Germinal center (tissue), 1 donor: ENCODE measurements at places on chromosomes 1 and 21.
A peak's percentile ranks its signal among the peaks of the same experiment; 100 is the strongest.

GRCh38 chr21:46455575-46456385, 2.9 kb upstream of the DIP2A start:
- DNase-seq, result no peak

GRCh38 chr1:8495928-8496401, 178.1 kb downstream of the SLC45A1 start:
- no peak for DNase-seq

DNA sequence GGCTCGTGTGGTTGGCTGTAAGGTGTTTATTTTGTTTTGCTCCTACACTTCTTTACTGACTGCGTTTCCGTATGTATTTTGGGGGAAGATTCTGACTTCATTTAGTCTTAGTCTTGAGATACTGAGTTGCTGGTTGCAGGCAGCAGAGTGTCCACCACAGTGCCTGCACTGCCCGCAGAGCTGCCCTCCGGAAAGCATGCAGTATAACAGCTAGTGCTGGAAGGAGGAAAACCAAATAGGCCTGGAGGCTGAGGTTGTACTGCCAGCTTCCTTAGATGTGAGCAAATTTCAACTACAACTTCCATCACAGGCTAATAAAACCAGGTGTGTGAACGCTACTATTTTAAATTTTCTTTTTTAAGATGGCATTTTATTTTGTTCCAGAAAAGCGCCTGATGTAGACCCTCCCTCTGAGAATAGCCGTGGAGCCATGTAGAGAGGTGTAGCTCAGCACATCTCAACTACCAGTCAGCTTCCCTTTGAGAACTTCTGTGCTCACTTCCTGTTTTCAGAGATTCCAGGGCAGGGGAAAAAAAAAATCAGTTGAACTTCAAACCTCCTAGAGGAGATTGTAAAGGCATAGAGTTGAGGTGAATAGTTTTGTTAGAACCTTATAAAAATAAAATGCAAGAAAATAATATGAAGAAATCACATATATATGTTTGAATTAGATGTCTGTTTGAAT, 17.6 kb downstream of the LMO4 start:
- DNase-seq, result no peak

DNA sequence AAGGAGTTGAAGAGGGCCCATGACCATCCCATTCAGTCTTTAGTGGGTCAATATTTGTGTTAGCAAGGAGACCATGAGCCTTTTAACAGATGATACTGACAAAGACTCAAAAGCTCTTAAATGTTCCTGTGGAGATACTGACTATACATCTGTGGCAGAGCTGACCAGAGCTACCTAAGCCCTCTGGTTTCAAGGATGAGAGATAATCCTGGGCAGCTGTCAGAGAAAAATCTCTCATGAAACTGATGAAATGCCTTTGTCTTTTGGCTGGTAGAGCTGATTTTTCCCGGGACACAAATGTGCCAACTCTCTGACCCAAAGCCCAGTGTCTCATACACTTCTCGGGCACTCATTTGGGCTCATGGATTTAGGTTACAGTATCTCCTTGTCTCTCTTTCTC, 100.9 kb downstream of the XCL2 start:
- DNase-seq, result no peak

GRCh38 chr1:42463921-42464320, 835 bp downstream of the CCDC30 start:
- DNase-seq, result no peak

DNA sequence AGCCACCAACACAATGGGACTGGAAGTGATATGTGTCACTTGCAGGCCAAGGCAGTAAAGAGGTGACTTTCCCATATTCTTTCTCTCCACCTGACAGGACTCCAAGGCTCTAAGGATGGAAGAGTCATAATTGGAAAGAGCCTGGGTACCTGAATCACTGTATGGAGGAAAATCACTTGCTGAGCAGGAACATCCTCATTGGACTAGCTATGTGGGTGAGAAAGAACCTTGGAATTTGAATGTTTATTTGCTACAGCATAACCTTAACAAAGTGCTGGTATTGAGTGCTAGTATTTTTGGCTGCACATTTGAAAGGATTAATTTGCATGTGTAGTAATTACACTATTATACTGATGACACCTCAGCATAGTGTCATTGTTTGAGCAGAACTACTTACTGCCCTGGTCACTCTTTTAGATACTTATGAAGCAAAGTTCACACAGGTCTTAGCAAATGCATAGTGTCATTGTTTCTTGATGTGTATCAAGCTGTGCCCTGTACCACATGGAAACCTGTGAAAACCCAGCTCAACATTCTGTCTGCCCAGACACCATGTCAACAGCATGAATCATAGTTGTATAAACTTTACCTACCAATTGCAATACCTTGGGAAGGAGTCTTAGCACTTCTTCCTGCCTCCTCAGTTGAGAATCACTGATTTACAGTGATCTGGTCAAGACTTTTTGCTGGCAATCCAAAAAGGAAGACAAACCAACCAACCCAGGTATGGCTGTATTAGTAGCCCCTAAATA, 5.1 kb upstream of the S100A10 start:
- no peak for DNase-seq

- DNase-seq, result no peak
Measured at GRCh38 chr1:118973032-118973431, 15.1 kb downstream of the TBX15 start.

DNA sequence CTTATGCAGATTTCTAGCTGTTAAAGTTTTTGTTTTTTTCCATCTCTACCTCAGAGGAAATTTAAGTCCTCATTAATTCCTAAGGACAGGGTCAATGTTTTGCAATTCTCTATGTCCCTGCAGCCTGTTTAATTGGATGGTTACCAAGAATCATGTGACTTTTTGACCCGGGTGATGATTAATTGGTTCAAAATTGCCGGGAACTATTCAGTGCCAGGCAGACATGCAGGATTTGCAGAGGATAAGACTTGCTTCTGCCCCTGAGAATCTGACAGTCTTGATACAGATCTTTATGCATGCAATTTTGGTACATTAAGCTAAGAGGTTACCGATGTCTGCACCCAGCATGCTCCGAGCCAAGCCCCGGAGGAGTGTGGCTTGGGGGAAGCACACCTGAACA, 87.9 kb downstream of the PLPP3 start:
- DNase-seq, result no peak

- DNase-seq, result no peak
Measured at GRCh38 chr1:179548666-179549367, 26.9 kb downstream of the NPHS2 start.

DNA sequence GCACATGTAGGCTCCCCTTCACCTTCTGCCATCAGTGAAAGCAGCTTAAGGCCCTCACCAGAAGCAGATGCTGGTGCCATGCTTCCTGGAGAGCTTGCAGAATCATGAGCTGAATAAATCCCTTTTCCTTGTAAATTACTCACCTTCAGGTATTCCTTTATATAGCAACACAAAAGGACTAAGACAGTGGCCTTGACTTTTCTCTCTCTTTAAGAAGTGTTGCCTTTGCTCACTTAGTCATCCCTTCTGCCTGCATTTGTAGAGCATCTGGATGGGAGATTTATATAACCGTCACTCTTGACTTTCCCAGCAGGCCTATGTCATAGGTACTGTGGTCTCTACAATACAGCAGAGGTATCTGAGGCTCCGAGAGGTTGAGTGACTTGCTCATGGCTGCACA, 3.7 kb downstream of the PCSK9 start:
- no peak for DNase-seq

- DNase-seq, result no peak
Measured at GRCh38 chr1:212346601-212347000, 61.4 kb downstream of the PPP2R5A start.

GRCh38 chr1:21212126-21212525, 35.4 kb upstream of the EIF4G3 start:
- no peak for DNase-seq

- DNase-seq, result no peak
Measured at GRCh38 chr1:94160811-94161210, 39.9 kb upstream of the ABCA4 start.

GRCh38 chr1:197399755-197400521, 131.9 kb downstream of the CRB1 start:
- peak; percentile 13 for DNase-seq

- DNase-seq, result no peak
Measured at GRCh38 chr1:206535853-206536188, 28.5 kb downstream of the RASSF5 start.

- no peak for DNase-seq
Measured at GRCh38 chr1:53621144-53621543, 117.8 kb downstream of the GLIS1 start.

- DNase-seq, result no peak
Measured at GRCh38 chr1:48649880-48650279, 126.8 kb downstream of the BEND5 start.

DNA sequence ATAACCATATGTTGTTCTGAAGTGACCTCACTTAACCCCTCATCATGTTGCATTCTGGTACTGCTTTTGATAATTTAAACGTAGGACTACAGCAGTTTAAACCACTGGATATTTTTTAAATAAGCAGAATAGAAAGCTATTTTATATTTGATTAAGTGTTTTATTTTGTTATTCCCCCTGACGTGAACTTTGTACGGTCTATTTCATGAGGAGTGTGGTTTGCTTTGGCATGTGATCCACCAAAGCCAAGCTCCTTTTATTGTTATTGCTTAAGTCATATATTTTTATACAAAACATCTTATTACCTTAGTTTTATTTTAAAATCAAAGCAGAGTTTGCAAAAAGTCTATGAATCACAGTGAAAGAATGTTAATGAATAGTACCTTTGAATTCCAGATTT, 101.4 kb upstream of the L1TD1 start:
- no peak for DNase-seq

DNA sequence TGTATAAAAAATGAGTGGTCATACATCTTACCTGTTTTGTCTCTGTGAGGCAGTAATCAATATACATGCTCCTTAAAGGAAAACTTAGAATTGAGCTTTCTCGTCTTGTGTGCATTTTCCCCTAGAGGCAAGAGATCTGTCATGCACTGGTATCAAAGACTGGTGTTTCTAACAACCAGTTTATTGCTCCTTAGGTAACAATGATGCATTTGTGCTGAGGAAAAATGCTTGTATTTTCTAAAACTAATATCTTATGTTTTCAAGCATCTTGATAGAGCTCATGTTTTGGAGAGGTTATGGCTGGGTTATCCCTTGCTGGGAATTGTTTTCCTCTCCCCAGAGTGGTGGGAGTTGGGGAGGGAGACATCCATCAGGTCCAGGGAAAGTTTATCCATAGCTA, 23.9 kb upstream of the CCDC190 start:
- no peak for DNase-seq

GRCh38 chr1:167864392-167865032, 49.4 kb downstream of the ADCY10 start:
- no peak for DNase-seq

DNA sequence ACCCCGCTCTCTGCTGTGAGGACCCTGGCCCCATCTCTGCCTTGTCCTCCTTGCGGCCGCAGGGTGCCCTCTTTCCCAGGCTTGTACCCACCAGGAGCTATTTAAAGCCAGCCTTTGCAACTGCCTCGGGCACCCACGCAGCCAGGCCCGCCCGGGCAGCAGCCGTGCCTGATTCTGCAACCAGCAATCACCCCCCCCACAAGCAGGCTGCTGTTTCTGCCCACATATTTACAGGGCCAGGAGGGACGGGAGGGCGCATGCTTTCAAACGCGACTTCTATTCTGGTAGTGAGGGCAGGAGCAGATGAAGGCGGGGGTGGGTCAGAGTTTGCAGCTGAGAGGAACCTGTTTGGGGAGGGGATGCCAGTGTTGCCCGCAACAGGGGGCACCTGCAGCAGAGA, 13.6 kb downstream of the GABRD start:
- no peak for DNase-seq

DNA sequence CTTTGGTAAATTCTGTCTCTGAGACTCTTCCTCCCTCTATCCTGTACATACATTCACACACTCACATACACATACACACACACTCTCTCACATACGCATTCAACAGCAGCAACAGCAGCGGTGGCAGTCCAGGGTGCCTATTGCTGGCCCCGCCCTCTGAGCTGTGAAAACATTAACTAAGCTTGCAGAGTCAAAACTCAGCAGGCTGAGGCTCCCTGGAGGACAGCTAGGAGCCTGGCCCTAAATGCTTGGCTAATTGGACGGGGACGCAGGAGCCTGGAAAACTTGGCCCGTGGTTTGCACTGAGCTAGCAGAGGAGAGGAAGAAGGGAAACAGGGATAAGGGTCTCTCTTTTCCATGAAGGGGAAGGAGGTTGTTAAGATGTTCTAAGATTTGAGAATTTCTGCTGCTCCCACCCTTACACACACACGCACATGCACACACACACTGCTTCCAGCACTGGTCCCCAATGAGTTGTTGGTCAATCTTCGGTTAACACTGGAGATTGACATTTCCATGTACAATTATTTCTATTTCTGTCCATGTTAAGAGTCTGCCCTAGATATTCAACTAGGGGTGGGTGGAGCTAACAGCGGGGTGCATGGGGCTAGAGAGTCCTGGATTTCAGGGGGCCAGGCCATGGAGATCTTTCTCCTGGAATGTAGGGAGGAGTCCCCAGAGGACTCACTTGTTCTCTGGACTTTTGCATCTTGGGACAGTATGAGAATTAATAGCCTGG, 94.2 kb downstream of the PLXNA2 start:
- no peak for DNase-seq

DNA sequence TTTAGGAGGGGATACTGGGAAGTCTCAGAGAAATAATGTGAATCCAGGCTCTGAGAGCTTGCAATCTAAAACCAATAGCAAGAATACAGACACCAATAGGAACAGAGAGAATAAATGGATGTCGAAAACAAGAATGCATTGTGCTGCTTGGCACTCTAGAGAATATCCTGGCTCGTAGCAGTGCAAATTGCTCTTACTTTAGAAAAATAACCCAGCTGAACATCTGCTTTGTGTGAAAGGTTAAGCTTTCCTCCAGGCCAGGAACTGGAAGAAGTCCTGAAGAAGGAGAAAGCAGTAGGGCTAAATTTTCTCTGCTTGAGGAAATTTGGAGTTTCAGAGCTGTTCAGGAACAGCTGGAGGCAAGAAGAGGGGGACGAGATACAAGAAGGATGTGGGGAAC, 382.3 kb downstream of the HHIPL2 start:
- no peak for DNase-seq

- DNase-seq, result no peak
Measured at GRCh38 chr1:96073100-96073499, 648.5 kb upstream of the PTBP2 start.
